A172 (cell line): ENCODE measurements at places on chromosomes 4 and X. TPM values are rescaled to one million over a fixed set of nuclear protein-coding genes. Genes with fewer than 3 reads are reported as not detected.

- no peak for DNase-seq
Observed at GRCh38 chr4:103497692-103498091, 222.1 kb downstream of the TACR3 start.

DNA sequence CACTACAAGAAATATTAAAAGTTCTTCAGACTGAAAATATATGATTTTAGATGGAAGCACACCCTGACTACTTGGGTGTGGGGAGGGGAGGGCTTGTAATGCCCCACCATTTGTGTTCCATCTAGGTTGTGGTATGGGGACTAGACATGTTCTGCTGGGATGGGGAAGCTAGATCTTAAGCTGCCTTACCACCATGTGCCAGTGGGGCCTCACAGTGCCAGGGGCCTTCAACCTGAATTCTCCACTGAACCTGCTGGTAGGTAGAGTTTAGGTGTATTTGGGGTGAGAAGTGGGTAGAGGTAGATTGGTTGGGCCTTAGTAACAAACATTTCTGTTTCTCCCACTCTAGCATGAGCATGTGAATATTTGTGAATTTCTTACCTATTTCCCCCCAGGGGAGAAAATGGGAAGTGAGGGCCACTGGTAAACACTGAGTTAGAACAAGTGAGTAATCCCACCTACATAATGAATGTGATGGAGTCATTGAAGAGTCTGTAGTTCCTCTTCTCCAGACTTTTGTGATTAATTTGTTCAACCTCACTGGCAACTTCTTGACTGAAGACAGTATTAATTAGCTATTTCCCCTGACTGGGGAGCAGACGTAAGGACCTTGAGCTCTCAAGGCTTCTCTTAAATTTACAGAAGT lies 44.0 kb downstream of the BRCC3 start:
- no peak for DNase-seq

DNA sequence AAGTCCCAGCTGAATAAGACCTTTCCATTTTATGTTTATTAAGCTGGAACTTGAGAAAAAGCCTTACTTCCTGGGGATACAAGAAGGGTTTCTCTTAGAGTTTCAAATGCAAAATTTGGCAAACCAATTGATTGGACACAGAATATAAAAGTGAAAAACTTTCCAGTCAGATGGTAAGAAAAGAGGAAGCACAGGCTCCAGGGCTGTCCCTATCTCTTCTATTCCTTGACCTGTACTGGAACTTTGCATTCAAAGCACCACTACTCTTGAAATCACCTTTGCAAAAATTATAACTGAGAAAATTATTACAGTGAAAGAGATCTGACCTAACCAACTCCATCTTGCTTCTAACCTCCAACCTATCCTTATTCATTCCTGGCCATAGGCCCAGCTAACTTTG lies 11.7 kb downstream of the PROM1 start:
- DNase-seq, result no peak

DNA sequence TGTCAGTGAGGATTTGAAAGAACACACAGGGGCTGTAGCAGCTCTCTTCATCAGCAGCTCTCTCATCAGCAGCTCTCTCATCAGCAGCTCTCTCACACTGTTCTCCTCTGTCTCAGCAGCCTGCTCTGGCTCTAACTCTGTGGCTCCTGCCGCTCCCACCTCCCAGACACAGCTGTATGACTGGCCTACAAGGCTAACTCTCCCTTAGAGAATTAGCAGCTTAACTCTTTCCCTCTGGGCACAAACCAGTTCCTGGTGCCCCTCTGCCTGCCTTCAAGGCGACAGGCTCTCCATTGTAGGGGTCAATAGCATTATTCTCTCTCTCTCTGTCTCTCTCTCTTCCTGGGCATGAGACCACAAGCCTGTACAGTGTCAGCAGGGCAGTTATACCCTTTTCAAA lies 385.6 kb upstream of the PCDH10 start:
- no peak for DNase-seq

The RNF175 gene
- not detected in 2 replicates for total RNA-seq

DNA sequence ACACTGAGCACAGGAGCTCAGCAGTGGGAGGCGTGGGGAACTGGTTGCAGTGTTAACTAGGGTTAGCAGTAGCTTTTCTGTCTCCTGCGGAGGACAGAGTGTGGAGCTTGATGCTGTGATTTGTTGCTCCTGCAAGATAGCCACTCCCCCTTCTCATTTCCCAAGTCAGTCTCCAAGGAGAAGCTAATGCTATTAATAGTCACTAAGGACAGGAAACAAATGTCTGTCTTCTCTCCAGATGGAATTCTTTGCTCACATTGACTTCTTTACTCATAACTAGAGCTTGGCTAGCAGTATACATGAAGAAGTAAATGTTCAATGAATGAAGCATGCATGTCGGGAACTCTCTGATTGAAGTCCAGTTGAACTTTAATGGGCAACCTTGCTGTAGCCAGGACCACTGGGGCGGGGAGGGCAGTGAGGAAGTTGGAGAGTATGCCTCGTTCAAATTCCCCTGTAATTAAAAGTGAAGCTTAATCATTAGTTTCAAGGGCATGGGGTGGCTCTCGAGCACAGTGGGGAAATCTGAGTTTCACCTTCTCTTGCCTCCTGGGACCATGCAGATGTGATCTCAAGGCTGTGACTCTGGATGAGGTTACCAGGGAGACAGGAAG lies 156.6 kb upstream of the SCML1 start:
- DNase-seq, result peak; percentile 62
